Activated naive CD8-positive, alpha-beta T cell treated with anti-CD3 and anti-CD28 coated beads for 36 hours (primary cell): ENCODE measurements at places on chromosomes 6 and 20.

GRCh38 chr20:56469077-56469449, 636 bp downstream of the RTF2 start:
- no peak for DNase-seq

GRCh38 chr6:19752746-19753145, 84.4 kb upstream of the ID4 start:
- no peak for DNase-seq

DNA sequence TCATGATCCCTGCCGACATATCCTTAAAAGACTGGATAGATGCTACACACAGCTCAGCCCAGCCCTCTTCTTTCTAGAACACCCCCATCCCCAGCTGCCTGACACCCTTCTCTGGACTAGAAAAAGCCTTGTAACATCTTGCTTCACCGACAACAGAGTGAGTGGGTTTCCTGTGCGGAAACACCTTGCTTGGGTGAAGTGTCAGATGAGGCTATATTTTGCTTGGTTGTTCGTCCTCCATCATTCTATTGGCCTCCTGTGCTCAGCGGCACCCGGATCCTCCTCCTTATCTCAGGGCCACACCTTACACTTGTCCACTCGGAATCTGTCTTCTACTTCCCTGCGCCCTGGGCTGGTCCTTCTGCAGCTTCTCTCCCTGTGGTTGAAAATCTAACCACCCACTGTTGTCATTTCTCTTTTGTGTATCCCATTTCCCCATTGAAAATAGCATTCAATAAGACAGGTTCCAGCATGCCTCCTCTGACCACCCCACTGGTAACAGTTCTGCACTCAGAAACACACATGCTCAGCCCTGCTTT, 101.3 kb upstream of the MLN start:
- peak; percentile 17 for DNase-seq

GRCh38 chr6:154276810-154277628, 79.6 kb downstream of the IPCEF1 start:
- DNase-seq, result no peak

DNA sequence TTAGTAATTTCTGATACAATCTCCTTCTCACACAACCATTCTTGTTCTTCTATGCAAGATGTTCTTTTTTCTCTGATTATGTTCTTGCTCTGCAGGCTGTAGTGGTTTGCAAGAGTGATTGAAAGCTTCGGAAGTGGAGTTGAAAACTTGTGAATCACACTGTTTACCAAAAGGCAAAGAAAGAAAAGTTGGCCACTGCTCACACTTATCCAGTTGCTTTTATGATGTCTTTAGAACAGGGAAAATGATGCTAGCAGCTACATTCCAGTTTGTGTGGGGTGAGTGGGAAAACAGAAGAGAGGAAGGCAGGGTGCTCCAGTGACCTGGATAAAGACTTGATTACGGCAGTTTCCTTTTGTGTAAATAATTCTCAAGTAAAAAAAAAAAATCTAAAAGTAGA, 583.3 kb downstream of the TENT5A start:
- DNase-seq, result no peak

- DNase-seq, result no peak
Measured at GRCh38 chr6:73372516-73372915, 2.8 kb upstream of the OOEP start.

DNA sequence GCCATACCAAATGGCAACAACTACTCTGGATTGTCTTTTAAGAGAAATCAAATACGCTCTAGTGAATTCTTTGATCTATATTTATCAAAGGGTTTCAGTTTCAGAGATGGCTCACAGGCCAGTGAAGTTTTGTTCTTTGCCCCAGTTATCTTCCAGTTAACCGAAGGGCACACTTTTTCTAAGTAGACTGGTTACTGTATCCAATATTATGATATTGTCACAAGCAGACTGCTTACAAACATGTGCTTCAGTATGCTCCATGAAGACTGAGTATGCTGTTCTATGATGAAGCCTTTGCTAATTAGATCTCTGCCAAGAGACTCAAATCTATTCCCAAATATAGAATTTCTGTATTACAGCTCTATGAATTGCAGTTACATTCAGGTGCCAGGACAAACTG, 181.1 kb downstream of the REV3L start:
- DNase-seq, result no peak

DNA sequence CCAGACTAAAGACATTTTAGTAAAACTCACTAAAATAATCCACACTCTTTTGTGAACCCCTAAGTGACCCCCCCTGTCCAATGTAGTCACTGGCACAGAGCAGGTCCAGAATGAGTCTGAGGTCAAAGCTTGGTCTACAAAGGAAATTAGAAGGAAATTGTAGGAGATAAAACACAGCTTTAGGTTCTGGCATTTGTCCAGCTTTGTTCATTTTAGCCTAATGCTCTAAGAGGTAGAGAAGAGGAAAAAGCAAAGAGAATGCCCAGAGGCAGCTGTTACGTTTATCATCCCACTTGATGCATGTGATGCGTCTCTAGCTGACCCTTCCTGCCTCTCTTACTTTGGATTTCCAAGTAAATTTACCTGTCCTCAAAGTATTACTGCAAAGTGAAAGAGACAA, 62.5 kb downstream of the CNKSR3 start:
- DNase-seq, result no peak

DNA sequence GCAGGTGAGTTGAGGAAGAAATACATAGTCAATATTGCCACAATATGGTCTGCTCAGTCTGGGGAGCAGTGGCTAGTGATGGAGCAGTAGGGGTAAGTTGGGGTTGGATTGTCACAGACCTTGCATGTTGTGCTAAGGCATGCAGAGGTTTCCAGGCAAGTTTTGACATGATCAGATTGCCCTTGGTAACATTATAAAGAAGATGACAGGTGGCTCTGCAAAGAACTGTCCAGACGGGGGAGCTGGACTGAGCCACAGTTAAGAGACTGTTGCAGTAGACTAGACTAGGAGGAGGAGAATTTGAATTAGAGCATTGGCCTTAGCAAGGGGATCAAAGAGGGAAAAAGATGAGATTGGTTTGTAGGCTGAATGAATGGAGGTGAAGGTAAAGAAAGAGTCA, 23.4 kb downstream of the ATRN start:
- DNase-seq, result no peak

DNA sequence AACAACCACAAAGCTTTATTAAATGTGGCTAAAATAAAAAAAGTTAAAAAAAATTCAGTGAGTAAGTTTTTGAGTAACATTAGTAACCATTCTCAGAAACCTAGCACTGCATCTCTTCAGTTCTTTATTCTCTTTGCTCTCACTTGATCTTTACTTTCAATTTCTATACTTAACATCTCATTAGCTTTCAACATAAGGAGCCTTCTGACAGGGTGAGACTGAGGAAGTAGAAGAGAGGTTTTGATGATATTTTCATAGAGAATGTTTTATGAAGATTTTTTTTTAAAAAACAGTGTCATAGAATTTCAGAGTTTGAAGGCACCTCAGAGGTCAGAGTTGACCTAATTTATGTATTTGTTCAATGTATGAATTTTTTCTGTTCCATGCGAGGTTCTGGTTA, 60.8 kb downstream of the FAM83B start:
- DNase-seq, result no peak

DNA sequence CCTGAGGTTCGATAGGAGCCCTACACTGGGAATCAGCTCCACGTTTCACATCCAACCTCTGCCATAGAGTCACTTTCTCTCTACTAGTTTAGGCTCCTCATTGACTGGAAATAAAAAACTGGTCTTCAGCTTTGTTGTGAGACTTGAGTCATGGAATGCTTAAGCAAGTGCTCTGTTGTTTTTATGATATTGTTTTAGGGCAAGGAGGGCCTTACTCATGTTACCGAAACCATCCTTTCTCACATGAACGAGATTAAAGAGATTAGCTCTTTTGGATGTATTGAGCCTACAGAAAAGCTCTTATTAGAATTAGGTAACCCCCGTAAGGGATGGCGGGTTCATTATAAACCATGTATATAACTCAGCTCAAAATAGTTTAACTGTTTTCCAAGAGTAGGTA, 6.9 kb upstream of the MOCS1 start:
- DNase-seq, result no peak

DNA sequence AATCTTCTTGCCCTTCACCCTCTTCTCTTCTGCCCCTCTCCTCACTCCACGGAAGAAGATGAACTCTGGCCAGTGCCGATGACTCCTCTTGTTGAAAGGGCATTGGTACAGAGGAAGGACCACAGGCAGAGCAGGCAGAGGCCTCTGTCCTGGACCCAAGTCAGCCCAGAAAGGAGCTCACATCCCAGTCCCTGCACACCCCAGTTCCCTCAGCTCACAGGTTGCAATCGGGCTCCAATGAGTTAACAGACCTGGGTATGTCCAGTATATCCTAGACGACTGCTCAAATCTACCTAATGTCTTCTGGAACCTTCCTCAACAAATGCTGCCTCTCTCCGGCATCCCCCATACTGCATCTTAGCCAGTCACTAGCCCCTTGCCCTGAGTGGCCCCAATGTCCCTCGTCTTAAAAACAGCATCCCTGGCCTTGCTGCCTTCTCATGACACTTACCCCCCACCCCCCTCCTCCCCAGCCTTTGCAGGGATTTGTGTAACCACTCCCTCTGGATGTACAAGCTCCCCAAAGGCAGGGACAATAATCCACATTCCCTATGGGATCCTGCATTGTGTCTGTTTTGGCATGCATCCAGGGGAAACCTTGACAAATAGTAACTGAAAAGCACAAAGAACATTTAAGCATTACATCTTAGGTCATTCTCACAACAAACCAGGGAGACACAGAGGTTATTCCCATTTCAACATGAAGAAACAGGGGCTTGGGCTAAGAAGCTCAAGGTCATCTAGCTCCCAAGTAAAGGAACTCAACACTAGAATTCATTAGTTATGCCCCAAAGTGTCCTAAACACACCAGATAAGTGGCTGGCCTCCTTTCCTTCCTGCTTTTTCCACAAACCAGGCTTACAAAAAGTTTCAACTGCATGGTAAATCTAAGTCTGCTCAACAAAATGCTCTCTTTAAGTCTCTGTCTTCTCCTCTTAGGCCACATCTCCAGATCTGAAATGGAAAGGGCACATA, 45.1 kb downstream of the TRERF1 start:
- DNase-seq, result no peak

DNA sequence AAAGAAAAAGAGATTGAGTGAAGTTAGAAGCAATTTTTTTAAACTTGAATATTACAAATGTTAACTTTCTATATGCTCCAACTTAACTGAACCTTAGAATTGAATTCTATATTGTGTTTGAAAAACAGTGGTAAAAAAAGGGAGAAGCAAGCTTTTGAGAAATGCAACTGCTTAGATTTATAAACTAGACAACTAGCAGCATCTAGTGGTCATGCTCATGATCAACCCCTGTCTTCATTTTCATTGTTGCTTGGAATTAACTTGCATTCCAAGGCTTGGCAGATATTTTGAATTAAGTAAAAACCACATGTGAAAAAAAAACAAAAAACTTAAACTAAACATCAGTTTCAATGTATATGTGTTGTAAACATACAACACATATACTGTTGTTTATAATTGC, 113.1 kb downstream of the C6orf58 start:
- no peak for DNase-seq

DNA sequence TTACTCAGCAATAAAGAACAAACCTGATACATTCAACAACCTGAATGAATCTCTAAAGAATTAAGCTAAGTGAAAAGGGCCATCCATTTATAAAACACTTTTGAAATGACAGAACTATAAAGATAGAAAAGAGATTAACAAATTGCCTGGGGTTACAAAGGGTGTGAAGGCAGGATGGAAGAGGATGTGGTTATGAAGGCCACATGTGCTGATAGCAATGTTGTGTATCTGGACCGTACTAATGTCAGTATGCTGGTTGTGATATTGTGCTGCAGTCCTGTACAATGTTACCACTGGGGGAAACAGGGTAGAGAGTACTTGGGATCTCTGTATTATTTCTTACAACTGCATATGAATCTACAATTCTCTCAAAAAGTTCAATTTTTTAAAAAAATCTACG, 36.4 kb downstream of the ELOVL5 start:
- no peak for DNase-seq

GRCh38 chr20:24462460-24463010, 6.9 kb upstream of the SYNDIG1 start:
- DNase-seq, result no peak

DNA sequence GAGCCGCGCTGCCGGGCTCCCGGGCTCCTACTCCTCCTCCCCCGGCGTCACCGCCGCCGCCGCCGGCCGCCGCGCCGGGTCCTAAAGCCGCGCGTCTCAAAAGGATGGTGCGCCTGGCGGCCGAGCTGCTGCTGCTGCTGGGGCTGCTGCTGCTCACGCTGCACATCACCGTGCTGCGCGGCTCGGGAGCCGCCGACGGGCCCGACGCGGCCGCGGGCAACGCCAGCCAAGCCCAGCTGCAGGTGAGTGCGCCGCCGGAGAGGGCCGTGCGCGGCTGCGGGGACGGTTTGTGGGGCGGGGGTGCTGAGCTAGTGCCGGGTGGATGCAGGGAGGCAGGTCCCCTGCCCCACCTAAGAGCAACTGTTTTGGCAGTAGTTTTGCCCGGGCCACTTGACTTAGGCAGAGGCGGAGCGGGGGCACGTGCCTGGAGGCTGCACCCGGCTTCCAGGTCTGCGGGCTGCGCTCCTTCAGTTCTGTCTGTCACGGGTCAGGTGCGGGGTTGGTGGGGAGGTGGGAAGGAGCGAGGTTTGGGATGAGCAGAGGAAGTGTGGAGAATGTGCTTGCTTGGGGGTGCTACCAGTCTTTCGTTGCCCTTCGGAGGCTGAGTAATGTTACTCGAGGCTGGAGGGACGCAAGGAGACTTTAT, 722 bp downstream of the ISM1 start:
- DNase-seq, result peak; percentile 78

GRCh38 chr6:137486416-137486815, 7.8 kb downstream of the OLIG3 start:
- no peak for DNase-seq

DNA sequence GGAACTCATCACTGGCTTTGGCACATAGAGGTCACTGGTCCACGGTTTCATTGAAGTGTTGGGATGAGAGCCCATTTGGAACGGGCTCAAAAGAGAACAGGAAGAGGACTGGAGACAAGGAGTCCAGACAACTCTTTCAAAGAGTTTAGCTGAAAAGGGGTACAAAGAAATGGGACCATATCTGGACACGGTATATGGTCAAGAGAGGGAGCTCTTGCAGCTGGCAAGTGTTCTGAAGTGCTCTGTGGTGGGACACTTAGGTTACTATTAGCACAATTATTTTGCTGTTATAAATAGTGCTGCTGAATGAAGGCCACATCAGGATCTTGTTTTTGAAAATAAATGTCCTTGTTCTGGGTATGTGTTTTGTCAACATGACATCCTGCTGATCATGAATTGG, 4.6 kb downstream of the SGK2 start:
- DNase-seq, result no peak

DNA sequence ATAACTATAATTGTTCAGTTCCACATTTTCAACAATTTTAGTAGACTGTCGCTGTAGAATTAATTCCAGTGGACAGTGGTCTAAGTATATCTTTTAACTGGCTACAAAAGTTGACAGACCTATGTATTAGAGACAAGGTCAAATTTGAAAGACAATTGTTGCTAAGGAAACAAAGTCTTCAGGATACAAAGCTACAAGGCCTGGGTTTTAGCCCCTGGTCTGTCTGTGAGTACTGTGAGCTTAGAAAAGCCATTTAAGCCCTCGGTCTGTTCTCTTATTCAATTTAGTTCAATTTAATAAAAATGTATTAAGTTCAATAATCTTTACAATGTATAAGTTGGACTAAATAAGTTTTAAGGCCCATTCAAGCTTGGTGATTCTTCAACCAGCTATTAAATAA, 352.5 kb downstream of the HDGFL1 start:
- no peak for DNase-seq
